Activated CD4-positive, alpha-beta T cell treated with anti-CD3 and anti-CD28 coated beads, Interleukin-2, amount 50 U/mL, for 16 hours (primary cell): ENCODE measurements at places on chromosomes 13 and 19.
A peak's percentile ranks its signal among the peaks of the same experiment; 100 is the strongest.

- no peak for DNase-seq
Measured at GRCh38 chr19:16327501-16327900, 2.9 kb downstream of the KLF2 start.

DNA sequence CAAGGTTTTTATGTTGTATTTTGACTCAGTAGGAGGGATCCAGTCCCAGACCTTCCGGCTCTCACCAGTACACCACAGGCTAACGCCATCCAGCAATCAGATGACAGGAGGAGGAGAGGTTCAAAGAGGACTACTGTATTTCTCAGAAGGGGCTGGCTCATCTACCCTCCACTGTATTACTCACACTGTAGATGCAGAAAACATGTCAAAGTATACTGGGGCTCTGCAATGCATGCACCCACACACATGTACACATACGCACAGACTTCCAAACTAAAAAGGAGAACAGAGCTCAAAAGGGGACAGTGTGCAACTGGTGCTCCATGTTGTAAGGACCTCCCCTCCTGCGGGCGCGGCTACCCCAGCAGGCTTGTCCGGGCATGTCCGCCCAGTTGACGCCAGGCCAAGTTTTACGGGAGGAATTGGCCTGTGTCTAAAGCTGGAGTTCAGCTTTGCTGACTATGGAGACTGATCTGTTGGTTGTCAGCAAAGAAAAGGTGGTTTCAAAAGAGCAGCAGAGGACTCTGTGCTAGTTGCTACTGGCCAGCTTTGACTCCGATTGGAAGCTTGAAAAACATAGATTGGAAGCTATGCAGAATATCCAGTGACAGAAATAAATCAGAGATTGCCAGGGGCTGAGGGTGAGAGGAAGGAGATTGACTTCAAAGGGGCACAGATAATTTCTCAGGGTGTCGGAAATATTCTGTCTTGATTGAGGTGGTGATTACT is 314.2 kb downstream of the DLEU7 start:
- peak; percentile 20 for DNase-seq

DNA sequence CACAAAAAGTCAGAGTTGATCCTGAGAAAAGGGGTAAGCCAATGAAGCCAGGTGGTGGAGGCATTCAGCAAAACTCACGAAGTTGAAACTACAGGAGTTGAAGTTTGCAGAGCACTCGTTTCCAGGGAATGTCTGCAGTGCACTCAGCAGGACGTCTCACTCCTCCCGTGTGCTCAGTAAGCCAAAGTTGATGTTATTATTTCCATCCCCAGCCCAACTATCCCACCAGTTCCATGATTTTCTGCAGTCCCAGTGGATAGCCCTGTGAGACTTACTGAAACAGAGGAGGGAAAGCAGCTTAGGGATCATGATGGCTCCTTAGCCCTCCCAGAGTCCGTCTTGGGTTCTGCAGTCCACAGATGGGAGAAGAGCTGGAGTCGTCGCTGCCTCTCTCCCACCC is at the start of gene TARM1:
Gene TARM1, minus strand, starts transcription at position 334 of the 400 bp plus-strand sequence. Its CDS starts 25 bp downstream, at position 309.
- no peak for DNase-seq

GRCh38 chr13:98941126-98941525 is 36.7 kb downstream of the DOCK9 start:
- DNase-seq, result no peak

DNA sequence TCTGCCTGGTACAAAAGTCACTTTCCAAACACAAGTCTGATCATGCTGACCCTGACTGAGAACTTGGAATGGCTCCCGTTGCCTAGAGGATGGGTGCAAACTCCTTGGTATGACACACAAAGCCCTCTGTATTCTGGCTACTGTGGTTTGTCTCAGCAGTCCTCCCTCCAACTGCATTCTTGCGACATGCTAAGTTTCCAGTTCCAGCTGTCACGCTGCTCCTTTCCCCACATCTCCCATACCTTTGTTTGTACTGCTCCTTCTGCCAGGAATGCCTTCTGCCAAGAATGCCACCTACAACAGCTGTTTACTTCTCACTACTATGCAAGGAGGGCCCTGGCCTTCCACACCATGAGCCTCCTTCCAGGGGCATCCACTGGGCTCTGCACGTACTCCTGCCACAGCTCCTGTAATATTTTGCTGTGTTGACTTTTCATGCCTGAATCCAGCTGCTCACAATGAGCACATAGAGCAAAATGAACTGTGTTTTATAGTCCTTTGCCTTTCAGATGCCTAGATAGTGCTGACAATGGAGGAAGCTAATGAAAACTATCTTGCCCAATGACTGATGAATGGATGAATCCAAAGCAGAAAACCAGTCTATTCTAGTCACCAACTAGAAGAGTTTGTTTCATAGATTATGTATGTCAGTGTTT is 543.7 kb downstream of the EFNB2 start:
- no peak for DNase-seq

GRCh38 chr13:42703740-42704139 is 77.6 kb upstream of the FAM216B start:
- DNase-seq, result no peak

DNA sequence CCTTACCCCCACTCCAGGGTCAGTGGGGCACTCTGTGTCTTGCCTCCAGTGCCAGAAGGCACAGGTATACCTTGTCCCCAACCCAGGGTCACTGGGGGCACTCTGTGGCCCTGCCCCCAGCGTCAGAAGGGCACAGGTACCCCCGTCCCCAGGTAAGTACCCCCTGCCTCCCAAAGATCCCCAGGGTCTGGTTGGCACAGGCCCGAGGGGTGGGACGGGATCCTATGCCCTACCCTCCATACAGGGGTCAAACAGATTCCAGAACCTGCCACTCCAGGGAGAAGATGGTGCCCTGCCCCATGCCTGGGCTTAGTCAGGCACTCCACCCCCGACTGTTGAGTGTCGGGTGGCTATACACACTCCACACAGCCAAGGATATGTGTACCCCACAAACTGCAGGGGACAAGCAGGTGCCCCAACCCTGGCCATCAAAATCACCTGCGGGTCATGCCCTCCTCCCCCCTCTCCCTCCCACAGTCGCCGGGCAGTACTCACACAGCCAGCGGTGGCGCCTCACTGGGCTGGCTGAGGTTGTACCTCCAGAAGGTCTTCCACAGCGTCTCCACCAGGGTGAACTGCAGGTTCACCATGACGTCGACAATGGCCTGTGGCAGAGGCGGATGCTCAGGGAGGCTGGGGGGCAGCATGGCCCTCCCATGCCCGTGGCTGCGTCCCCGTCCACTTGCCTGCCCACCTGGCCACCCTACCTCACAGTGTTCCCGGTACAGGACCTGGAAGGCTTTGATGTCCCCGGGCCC is 13.8 kb downstream of the DCAF15 start:
- no peak for DNase-seq

DNA sequence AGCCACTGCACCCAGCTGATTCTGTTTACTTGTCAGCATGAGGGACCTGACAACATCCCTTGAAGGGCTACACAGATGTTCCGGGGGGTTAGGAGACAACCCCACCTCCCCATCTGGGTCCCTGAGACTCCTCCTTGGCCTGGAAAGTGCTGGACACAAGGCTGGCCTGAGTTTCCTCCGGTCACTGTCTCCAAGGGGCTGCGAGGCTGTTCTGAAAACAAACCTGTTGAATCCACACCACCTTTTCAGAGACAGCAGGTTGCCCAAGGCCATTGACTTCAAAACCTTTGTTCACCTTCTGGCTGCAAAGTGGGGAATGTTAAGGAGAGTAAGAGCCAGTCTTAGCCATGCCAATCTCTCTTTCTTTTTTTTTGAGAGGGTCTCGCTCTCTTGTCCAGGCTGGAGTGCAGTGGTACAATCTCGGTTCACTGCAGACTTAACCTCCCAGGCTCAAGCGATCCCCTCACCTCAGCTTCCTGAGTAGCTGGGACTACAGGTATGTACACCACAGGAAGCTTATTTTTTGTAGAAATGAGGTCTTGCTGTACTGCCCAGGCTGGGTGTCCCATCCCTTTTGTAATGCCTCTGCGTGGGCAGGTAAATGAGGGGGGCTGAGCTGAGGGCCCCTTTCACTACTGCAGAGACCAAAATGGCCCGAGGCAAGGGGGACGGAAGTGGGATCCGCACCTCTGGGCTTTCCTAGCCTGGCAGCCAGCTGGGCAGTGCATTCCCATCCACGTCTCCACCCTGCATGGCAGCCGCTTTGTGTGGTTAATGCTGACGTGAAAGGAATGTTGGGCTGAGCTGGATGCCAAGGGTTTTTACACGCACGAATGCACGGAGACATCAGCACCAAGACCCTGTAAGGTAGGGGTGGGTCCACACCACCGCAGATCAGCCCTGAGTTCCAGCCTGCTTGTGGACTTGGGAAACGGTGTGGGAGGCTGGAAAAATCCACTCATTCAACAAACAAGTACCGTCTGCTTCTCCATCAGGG is 1.9 kb upstream of the ZNF628 start:
- no peak for DNase-seq

- no peak for DNase-seq
Measured at GRCh38 chr13:34886987-34887386, 55.1 kb upstream of the NBEA start.

- DNase-seq, result no peak
Measured at GRCh38 chr13:106275446-106276032, 259.9 kb downstream of the EFNB2 start.

DNA sequence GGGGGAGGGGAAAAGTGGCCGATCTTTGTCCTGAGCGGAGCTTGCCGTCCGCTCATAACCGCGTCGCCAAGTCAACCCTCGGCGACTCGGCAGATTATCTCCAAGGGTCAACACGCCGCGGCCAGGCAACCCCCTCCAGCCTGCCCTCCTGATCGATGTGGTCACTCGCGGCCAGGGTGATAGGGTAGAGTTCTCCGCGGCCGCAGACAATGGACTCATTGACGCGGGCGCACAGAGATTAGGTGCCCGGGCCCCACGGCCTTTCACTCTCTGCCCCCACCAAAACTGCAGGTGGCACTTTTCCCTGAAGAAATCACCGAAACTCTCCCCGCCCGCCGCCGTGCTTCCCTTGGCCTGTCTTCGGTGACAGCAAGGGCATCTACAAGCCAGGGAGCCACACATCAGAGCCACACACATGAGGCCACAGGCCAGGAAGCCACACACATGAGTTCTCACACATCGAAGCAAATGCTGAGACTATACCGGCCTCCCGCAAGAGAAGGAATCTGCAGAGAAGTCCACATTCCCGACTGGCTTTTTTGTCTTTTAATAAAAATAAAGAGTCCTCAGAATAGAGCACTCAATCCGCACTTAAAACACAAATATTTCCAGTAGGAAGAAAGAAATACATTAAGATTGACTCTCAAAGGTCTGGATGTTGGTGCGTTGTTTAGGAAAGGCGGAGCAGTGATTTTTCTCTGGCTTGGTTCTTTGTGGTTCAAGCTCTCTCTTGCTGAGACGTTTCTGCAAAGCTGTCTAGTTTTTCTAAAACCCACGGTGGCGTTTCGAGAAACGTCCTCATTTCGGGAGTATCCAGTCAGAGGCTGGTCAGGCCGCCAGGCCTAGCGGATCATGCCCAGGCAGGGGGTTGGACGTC is 1.5 kb upstream of the PDX1 start:
- DNase-seq, result no peak

DNA sequence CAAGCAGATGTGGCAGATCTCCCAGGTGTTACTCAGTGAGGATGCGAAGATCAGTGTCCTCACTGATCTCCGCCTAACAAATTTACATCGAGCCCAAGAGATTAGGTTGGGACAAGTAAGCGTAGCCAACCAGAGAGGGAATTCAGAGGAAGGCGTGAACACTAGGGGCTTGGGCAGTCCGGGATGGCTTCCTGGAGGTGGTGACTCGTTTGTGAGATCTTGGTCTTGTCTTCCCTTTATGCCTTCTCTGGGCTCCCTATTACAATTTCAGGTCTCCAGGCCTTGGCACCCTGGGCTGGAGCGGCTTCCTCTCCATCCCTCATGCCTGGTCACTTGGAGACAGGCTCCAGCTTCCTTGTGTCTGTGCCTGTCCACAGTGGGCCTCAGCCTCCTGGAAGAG is 6.2 kb downstream of the SF3A2 start:
- DNase-seq, result no peak

- DNase-seq, result no peak
Measured at GRCh38 chr13:37870895-37871550, 1.5 kb upstream of the TRPC4 start.

DNA sequence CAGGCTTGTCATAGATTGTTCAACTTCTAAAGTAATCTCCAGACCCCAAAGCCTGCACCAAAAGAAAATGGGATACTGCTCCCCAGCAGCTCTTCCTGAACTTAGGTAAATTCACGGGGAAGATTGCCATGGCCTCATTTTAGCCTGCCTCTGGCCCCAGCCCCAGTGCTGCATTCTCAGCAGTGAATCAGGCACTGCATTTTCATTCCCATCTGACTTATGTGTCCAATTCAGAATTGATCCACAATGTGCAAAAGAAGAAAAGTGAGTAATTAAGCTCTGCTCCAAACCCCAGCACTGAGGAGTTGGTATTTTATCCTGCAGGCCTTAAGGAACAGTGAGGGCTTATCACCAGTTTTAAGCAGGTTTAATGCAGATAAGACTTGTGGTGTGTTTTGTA is 176.4 kb downstream of the KCTD12 start:
- DNase-seq, result no peak

DNA sequence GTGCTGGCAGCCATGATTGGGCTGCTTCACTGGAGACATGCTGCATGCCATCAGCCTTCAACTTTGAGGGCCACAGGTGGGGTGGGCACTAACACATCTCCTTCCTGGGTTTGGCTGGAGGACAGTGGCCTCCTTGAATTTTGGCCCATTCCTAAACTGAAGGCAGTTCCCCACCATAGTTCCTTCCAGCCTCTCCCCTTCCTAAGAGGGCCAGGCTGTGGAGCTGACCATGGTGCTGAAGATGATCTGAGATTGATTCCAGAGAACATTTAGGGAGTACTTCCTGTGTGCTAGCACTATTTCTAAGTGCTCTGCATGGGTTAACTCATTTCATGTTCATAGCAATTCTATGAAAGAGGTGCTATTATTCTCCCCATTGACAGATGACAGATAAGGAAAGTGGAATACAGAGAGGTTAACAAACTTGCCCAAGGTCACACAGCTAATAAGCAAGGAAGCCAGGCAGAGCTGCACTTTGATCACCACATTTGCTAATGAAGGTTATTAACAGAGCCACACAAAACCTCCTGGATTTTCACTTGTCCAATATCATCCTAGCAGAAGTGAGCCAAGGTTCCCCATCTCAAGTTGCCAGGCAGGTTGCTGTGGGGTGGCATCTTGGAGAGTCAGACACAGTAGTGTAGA is 175.3 kb downstream of the ZIC5 start:
- DNase-seq, result peak; percentile 19

- DNase-seq, result no peak
Measured at GRCh38 chr19:33221638-33222037, 4.0 kb downstream of the SLC7A10 start.

GRCh38 chr19:49555600-49556411 is 24.6 kb downstream of the NOSIP start:
- DNase-seq, result peak; percentile 79

GRCh38 chr19:41995959-41996797 is 2.1 kb upstream of the ATP1A3 start:
- no peak for DNase-seq

- no peak for DNase-seq
Measured at GRCh38 chr13:83378908-83379307, 503.4 kb downstream of the SLITRK1 start.

GRCh38 chr13:51849145-51850101 is 4.4 kb upstream of the TMEM272 start:
- DNase-seq, result peak; percentile 35
